BJ (cell line): ENCODE measurements at places on chromosomes 7 and 10.

DNA sequence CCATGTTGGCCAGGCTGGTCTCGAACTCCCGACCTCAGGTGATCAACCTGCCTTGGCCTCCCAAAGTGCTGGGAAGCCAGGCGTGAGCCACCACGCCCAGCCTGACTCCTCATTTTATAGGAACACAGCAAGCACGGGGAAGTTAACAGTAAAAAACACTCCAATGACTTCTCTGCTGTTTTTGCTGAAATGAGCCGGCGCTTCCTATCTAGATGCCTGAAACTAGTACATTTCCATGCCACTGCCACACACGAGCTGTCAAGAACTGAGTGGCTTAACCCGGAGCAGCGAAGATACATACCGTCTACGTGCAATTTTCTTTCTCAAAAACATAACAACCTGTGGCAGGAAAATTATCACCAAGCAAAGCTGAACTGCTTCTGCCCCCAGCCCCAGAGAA is 16.8 kb downstream of the DAGLB start:
- no peak for DNase-seq

- no peak for DNase-seq
Observed at GRCh38 chr10:73889014-73889413, 14.7 kb upstream of the CAMK2G start.

DNA sequence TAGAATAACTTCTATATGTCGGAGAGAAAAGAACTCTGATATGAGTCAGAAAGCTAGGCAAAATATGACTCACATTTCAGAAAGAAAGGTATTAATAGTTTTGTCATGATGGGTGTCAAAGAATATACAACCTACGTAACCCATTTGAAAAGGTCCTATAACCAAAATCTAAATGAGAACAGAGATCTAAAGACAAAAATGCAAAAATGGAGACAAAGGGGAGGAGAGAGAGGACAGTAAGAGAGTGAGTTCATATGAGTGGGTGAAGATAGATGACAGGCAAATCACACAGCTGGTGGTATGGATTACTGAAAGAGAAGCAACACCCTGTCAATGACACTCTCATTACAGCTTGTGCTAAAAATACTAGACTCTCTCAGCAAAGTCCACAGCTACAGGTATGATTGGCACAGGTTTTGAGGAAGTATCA is 25.6 kb downstream of the ANKMY2 start:
- no peak for DNase-seq

GRCh38 chr10:26213157-26213800 is 3.3 kb upstream of the GAD2 start:
- no peak for DNase-seq
